ENCODE measurements at places on chromosomes 6 and 20. TPM values are rescaled to one million over a fixed set of nuclear protein-coding genes. Genes with fewer than 3 reads are reported as not detected.

Gene VWA7
- 0.15 TPM for total RNA-seq

Gene GMPR
- total RNA-seq: 200 TPM

Gene RAD21L1
- not detected for total RNA-seq

Gene IPCEF1
- not detected for total RNA-seq

Gene SIRPB1
- 2.5 TPM for total RNA-seq

Gene RWDD2A
- total RNA-seq: 2.7 TPM

Gene SLC17A2
- total RNA-seq: not detected

Gene BMP2
- total RNA-seq: 0.36 TPM

Gene ZSCAN26
- 13.4 TPM for total RNA-seq

Gene TUBB2A
- 294 TPM for total RNA-seq

Gene MTFR2
- 11.7 TPM for total RNA-seq

Gene EFCAB8
- total RNA-seq: 1.1 TPM

Gene SUPT3H
- total RNA-seq: 5.3 TPM

Gene GSTA1
- not detected for total RNA-seq

Gene SLC4A11
- 2.7 TPM for total RNA-seq

Gene LINC00237
- not detected for total RNA-seq

All from melanocyte of skin (primary cell).